Thoracic aorta (tissue), 2 donors: ENCODE measurements at places on chromosomes 6 and 20.

GRCh38 chr20:62800314-62801259 lies 4.0 kb upstream of the OGFR start:
- DNase-seq: no peak

- DNase-seq: no peak
Observed at GRCh38 chr6:10453596-10453995, 38.7 kb upstream of the TFAP2A start.

DNA sequence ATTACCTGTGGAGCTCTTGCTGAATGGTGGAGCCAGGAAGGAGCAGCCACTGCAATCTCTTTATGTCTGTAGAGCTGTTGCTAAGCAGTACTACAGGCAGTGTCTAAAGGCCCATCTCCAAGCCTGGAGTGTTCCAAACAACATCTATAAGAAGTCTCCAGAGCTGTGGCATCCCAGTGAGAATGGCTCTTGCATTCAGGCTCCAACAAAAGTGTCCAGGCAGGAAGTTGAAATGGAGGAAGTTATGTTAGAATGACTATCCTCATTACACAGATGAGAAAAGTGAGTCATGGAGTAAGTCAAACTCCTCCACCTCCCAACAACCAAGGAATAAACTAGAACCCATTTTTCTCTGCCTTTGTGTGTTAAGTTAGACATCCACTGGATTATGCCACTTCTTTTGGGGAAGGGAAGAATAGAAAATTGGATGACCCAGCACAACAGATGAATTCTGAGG lies 288.5 kb upstream of the STXBP5 start:
- no peak for DNase-seq

DNA sequence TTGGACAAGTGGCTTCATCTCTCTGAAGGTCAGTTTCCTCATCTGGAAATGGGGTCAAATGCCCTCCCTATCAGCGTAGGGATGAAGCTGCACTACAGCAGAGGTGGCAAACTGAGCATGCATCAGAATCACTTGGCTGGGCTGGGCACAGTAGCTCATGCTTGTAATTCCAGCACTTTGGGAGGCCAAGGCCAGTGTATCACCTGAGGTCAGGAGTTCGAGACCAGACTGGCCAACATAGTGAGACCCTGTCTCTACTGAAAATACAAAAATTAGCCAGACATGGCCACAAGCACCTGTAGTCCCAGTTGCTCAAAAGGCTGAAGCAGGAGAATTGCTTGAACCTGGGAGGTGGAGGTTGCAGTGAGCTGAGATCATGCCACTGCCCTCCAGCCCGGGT lies 6.7 kb upstream of the MMP9 start:
- DNase-seq: no peak

GRCh38 chr6:11711984-11712711 lies 66.5 kb downstream of the ADTRP start:
- DNase-seq: no peak

DNA sequence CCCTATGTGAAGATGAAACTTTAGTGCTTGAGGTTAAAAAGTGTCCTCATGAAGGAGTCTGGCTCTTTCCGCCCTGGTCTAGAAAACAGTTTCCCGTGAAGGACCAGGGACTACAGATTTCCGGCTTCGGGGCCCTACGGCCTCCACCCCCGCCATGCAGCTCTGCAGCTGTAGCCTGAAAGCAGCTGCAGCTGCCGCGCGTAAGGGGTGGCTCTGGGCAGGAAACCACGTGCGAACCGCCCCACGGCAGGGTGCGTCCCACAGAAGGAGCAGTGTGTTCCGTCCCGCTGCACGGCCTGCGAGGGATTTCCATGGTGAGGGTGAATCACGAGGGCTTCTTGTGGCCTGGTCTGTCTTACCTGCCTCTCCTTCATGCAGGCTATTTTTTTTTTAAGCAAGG lies 117.0 kb downstream of the ERMARD start:
- no peak for DNase-seq

DNA sequence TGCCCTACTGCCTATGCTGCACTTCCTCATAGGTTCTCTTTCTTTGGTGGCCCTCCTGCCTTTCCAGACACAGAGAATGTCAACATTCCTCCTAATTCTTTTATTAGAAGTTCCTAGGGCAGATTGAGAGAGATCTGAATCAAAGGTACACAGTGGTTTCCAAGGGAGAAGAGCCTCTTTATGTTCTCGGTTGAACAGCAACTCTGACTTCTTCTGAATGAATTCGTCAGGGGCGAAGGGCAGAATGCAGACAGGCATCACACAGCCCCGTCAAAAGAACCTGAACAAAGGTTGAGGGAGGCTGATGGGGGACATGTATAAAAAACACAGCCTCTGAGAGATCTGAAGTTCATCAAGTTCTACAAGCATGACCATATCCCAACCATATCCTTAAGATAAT lies 68.1 kb upstream of the DTNBP1 start:
- DNase-seq: no peak

DNA sequence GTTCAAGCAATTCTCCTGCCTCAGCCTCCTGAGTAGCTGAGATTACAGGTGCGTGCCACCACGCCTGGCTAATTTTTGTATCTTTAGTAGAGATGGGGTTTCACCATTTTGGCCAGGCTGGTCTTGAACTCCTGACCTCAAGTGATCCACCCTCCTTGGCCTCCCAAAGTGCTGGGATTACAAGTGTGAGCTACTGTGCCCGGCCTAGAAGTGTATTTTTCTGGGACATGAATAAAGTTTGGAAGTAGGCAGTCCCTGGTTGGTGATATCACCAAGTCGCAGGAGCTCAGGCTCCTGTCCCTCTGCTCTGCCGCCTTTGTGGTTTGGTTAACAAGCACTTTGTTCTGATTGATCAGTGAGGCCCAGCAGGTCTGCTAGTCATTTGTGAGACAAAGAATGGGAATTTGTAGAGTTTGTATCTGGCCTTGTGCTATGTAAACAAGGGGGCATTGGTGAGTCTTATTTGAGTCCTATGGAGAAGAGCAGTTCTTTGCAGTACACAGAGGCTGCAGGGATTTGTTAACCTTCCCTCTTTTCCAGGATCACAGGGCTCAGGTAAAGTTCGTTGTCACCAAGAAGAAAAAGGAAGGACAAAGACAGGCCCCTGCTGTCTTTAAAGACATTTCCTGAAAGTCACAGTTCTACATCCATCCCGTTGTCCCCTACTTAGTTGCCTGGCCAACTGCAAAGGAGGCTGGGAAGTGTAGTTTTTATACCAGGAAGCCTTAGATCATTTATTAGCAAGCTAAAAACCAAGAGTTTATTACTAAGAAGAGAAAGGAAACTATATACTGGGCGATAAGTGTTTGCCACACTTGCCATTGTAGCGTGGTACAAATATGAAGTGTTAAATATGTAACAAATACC lies 13.1 kb downstream of the MTHFD1L start:
- DNase-seq: no peak

DNA sequence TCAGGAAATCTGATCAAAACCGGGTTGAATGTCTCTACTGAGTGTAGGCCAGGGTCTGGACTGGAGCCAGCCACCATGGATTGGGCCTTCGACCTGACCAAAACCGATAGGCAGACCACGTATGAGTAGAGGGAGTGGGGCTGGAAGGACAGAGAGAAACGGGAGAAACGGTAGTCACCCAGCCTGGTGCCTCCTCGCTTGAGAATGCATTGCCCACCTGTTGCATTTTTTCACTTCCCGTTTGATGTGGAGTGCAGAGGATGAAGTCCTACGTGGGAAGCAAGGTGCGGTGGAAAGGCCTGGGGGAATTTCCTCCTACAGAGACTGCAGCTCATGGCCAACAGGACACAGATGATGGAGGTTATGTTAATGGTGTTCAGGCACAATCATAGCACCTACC lies 53.9 kb upstream of the ECI2 start:
- no peak for DNase-seq

- no peak for DNase-seq
Observed at GRCh38 chr6:106125925-106126435, 39.8 kb downstream of the PRDM1 start.

DNA sequence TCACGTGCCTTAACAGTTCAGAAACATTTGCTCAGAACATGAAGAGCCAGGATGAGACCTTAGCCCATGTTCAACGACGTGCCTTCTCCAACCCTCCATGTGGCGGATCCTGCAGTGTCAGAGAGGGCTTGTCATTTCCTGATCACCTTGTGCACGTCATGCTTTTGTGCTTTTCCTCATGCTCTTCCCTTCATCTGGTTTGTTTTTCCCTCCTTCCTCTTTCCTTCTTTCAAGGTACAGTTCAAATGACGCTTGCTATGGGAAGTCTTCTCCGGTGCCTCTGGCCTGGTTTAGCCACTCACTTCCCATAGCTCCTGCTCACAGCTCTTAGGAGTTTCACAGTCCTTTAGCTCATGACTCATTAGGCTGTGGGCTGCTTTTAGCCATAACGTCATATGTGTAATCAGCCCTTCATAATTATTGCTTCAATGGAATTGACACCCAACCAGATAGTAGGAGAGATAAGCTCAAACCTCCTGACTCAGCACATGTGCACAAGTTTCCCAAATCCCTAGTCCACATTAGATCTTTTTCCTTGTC lies 102.7 kb upstream of the CNKSR3 start:
- no peak for DNase-seq

DNA sequence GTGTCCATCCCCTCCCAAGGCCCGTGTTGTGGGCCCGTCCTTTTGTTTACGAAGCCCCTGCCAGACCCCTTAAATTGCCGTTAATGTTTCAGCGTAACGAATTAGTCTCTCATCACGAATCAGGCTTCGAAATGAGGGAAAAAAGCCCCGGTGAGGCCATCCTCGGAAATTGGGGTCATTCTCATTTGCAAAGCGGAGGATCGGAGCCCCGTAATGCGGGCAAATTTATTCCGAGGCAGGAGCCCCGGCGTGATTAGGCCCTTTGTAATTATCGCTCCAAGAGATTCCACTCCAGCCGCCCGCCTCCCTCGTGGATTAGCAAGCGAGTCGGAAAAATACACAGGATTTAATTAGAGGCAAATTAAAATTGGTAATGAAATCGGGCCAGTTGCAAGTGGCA lies 44.9 kb upstream of the MDFI start:
- DNase-seq: no peak

- no peak for DNase-seq
Observed at GRCh38 chr20:43999848-44000247, 85.2 kb downstream of the TOX2 start.

DNA sequence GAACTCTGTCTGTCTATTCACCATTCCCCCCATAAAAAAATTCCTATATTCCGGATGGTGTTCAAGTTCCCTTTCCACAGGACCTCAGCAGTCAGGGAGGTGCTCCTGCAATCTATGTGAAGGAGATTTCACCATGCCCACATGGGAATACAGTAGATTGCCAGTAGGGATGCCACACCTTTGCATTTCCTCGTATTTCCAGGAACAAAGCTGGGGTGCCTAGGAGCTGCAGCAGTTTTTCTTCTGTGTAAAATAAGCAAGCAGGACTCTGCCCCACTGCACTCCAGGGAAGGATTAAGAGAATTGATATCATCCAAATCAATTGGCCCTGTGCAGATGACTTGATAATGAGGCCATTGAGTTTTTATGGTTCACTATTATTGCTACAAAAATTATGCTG lies 7.4 kb upstream of the KIF16B start:
- DNase-seq: no peak

DNA sequence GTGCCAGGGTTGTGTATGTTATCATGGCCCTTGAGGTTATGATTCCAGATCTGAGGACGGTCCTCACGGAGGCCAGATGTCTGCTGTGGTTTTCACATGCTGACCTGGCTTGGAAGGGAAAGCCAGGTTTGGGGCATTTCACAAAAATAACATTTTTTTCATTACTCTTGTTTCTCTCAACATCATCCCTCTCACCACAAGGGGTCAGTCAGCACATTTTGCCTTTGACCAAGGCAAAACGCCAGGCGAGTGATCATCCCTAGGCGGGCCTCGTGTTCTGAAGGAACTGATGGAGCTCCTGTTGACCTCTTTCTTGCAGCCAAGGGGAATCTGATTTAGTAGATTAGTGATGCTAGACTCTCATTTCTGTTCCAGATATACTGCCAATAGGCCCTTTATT lies 133.5 kb downstream of the TBC1D7 start:
- DNase-seq: no peak

- no peak for DNase-seq
Observed at GRCh38 chr6:134819863-134820800, 129.8 kb downstream of the ALDH8A1 start.

- no peak for DNase-seq
Observed at GRCh38 chr6:39909701-39910100, 24.6 kb downstream of the MOCS1 start.

GRCh38 chr6:74069089-74069581 lies 373.1 kb downstream of the CD109 start:
- DNase-seq: no peak

- no peak for DNase-seq
Observed at GRCh38 chr6:6006006-6006427, 708 bp downstream of the NRN1 start.

DNA sequence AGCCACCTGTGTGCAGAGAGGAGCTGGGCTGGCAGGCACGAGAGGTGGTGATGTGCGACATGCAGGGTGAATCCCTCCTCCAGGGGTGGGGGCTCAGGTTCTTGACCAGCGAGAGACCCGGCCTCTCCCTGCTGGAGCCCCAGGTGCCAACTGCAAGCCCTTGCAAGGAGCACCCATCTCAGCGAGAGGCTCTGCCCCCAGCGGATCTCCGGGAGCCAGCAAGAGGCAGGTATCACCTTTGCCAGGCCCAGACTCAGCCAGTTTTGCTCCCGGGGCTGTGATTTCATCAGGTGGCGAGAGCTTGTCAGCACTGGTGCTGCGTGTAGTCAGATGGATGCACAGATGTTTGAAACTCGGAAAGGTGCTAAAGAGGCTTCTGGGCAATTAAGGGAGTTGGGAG lies 87.7 kb downstream of the TFAP2C start:
- DNase-seq: no peak

DNA sequence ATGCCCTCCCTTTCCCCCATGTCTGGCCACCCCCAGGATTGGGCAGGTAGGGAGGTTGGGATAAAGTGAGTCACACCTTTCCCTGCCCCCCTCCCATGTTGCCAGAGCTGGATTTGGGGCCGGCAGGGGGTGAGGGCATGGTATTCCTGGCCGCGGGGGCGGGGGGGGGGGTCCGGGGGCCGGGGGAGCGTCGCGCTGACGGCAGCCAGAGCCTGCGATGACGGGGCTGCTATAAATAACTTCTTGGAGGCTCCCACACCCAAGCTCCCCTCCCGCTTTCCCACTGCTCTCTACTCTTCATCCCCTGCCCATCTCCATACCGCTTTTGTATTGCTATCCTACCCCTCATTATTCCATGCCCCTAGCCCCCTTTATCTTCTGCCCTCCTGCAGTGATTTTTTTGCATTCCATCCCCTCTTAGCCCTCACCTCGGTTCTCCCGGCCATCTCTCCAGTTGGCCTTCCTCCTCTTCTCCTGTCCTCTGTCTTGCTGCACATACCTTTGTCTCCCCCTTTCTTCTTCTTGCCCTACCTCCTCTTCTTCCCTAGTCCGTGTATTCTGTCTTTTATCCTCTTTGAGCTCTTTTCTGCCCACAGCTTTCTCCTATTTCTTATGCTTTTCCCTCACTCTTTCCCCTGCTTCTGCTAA lies 13.8 kb downstream of the SYNGAP1 start:
- no peak for DNase-seq

DNA sequence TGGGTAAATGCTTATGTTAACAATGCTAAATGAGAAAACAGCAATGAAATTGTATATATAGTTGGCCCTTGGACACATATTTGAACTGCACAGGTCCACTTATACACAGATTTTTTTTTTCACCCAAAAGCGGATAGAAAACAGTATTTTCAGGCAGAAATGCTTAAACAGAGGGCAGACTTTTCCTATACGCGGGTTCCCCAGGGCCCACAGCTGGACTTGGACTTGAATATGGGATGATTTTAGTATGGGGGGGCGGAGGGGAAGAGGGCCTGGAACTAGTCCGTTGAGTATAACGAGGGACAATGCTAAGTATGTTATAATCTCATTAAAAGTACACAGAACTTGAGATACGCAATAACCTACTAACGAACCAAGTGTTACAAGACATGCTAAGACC lies 1.1 kb upstream of the PRSS35 start:
- no peak for DNase-seq
